ENCODE measurements at places on chromosomes 16 and 17.
A peak's percentile ranks its signal among the peaks of the same experiment; 100 is the strongest.

DNA sequence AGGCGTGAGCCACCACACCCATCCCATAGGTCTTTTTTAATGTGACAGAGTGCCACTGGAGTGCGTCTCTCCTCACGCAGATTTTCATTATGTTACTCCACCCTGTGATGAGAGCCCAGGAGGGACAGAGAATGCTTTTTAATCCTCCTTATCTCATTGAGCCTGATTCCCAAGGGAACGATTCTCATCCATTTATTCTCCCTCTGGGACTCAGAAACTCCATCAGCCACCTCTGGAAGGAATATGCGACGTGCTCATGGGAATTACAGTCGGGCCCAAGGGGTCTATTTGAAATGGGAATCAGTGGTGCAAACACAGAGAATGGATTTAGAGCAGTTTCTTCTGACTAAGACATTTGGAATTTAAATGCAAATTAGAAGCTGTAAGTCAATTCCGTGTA is 155.9 kb upstream of the HSBP1 start:
- DNase-seq, result no peak

DNA sequence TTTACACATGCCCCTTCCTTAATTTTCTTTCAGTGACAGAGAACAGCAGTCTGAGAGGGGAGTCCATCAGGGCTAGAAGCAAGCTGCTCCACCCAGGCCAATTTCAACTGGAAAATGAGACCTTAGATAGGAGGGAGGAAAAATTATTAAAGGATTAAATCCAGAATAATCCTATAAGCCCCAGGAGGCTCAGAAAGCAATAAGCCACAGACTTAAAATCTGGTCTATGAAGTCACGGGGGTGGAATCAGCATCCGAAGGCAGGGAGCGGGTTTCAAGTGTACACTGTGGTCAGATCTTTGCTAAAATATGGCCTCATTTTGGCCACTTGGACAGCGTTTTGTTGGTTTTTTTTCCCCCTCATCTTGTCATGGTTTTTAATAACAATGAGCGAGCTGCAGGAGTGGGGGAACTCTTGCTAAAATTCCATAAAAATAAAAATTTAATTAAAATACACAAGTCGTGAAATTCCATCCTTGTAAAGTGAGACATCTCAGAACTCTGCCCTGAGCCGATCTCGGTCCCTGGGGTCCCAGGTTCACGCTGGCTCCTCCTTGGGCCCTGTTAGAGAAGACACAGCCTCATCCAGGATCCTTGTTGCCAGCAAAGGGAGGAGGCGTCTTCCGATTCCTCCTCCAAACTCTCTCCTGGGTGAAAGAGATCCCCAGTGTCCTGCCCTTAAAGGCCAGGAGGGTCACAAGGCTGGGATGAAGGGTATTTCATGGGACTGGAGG is 51.6 kb upstream of the ETV4 start:
- DNase-seq, result no peak

DNA sequence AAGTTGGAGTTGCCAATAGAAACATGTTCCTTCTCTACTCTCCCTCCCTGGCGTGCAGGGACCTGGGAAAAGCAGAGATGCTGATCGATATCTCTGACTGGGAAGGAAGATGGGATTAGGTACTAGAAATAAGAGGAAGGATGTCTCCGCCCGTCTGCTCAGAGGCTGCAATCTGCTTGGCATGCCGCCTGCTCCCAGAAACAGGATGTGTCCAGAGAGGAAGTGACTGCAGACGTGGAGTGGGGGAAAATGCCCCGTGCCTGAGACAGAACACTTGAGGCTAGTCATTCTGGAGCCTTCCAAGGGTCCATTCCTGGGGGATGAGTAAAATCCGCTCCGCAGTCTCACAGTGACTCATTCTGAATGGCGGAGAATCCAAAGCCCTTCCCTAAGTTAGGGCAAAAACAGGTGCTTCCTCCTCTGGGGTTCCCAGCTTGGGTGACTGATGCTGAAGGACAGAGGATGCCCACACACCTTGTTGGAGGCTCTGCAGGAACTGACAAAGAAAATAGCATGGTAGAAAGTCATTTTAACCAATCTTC is 45.0 kb upstream of the SMURF2 start:
- no peak for DNase-seq

- DNase-seq, result no peak
Observed at GRCh38 chr17:66755101-66755943, 79.6 kb upstream of the CACNG5 start.

DNA sequence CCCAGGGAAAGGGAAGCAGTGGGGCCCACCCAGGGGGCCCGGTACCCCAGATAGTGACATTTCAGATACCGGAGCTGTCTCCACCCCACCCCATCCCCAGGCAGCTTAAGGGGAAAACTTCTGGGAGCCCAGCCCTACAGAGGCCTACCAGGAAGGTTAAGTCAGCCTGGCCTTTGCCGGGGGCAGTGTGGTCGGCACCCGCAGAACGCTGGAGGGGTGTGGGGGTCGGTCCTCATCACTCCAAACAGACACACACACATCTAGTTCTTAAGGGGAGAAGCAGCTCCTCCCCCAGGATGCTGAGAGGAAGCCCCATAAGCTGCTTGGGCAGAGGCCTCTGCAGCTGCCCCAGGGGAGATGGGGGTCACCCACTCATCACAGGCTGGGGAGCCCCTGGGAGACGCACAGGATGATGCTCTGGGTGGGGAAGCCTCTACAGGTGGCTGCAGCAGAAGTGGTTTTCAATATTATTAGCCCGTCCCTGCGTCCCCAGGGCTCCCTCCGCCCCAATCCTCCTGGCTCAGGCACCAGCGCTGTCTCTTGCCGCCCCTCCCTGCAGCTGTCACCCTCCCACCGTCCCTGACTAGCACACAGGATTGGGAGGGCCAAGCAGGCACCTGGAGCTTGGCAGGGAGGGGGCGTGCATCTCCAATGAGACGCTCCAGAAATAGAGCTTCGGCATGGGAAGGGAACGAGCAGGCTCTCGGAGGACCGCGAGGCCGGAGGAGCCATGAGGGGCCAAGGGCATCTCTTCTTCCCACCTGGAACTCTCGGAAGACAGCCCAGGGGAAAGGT is 1.4 kb upstream of the ABR start:
- DNase-seq, result no peak

GRCh38 chr16:9316615-9317014 is 225.2 kb downstream of the HAPSTR1 start:
- DNase-seq, result no peak

GRCh38 chr17:36807496-36808179 is 129.6 kb upstream of the LHX1 start:
- DNase-seq, result no peak

- no peak for DNase-seq
Observed at GRCh38 chr17:62110923-62111484, 45.9 kb upstream of the MED13 start.

GRCh38 chr17:68290955-68291835 is at the start of the genes ARSG and SLC16A6:
Gene ARSG, plus strand, starts transcription at chr17:68291495. Its CDS starts 15,999 bp downstream, at chr17:68307494.
Gene SLC16A6, minus strand, starts transcription at chr17:68291127. Its CDS starts 12,807 bp downstream, at chr17:68278320.
- DNase-seq, result peak; percentile 89

DNA sequence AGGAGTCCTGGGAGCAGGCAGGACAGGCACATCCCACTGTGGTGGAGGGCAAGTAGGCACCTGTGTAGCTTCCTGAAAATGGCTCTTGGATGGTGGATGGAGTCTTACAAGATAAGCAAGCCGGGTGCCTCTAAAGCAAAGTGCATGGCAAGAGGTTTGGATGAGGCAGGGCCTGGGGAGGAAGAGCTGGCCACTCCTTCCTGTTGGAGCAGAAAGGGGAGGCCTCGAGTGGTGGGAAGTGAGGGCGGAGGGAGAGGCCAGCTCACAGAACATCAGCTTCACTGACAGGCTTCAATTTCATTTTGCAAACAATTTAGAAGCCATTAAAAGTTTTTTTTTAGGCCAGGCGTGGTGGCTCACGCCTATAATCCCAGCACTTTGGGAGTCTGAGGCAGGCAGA is 31.0 kb downstream of the CD300A start:
- no peak for DNase-seq
